ENCODE measurements at places on chromosomes 2 and 18.

GRCh38 chr2:117979911-117980701 is 33.8 kb downstream of the CCDC93 start:
- DNase-seq, result no peak

- DNase-seq, result no peak
Observed at GRCh38 chr2:107407974-107408373, 418.7 kb upstream of the RGPD4 start.

DNA sequence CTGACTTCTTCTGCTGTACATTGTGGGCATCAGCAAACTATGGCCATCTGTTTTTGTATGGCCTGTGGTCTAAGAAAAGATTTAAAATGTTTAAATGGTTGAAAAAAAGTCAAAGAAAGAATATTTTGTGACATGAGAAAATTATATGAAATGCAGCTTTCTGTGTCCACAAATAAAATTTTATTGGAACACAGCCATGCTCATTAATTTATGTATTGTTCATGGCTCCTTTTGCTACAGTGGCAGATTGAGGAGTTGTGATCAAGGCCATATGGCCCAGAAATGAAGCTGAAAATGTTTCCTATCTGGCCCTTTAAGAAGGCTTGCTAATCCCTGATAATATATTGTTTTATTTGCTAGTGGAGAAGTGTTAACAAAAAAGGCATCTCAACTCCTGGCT is 162.0 kb downstream of the SLC4A3 start:
- no peak for DNase-seq

DNA sequence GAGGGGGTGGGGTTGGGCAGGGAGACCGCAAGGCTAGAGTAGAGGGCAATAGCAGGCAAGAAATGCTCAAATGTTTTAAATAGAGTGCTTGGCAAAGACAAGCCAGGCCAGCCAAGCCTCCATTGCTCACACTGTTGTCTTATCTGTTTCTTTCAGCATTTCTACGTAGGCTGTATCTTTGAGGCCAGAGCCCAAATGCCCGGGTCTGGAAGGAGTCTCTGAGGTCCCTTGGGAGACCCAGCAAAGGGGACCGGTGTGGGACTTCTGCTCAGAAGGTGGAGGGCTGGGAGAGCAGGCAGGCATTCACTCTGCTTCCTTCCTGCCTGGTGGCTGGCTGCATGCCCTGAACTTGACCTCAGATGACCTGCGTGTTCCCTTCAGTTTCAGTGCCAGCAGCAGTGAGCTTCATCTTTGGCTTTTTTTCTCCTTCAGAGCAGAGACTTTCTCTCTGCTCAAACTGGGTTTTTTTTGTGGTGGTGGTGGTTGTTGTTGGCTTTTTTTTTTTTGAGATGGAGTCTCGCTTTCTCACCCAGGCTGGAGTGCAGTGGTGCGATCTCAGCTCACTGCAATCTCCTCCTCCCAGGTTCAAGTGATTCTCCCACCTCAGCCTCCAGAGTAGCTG is 13.7 kb upstream of the TET3 start:
- DNase-seq, result no peak

- peak; percentile 76 for DNase-seq
Observed at GRCh38 chr18:46333431-46334135, 229.4 kb downstream of the HAUS1 start.

GRCh38 chr2:9228088-9228751 is 21.6 kb downstream of the ASAP2 start:
- no peak for DNase-seq

GRCh38 chr2:79622508-79622907 is 109.7 kb downstream of the CTNNA2 start:
- no peak for DNase-seq

DNA sequence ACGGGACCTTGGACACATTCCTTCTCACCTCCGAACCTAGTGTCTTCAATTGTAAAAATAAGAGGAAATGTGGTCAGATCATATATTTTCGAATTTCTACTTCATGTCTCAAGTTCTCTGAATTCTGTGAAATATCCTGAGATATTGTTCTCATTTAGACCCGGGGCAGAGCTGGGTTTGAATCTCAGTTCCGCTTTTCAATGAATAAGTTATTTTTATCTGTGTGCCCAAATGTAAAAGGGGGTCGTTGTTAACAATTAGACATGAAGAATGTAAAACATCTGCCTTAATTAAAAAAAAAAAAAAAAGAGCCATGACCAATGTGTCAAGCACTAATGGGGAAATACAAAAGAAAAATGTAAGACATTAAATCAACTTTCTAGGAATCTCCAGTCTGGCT is 48.9 kb upstream of the BCL11A start:
- no peak for DNase-seq

DNA sequence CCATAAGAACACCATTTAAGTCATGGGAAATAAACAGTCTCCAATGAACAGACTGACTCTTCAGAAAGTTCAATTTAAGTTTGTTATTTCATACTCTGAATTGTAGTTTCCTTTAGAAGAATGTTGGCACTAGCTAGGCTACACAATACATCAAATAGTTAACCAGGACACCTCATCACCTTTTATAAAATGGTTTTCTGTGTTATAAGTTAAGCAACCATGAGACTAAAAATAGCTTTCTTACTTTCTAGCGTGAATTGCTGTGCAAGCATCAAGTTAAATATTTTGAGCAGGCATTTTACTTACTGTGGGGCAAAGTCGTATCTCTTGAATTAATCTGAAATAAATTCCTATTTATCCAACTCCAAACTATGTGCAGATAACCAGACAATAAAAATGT is 1092.6 kb upstream of the SLC39A10 start:
- DNase-seq, result no peak

DNA sequence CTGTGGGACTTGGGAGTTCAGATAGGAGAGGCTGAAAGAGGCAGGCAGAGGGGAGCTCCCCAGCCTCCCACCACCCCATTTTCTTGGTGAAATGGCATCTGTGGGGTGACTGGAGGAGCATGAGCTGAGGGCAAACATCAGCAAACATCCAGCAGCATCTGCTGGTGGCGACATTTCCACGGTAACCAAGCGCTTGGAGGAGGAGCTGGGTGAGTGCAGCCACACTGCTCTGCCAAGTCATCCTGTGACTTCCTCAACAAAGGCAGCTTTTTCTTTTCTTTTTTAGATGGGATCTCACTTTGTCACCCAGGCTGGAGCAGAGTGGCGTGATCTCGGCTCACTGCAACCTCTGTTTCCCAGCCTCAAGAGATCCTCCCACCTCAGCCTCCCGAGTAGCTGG is 5.6 kb downstream of the TXNL4A start:
- no peak for DNase-seq

- DNase-seq, result no peak
Observed at GRCh38 chr18:32337821-32338220, 132.9 kb downstream of the GAREM1 start.

DNA sequence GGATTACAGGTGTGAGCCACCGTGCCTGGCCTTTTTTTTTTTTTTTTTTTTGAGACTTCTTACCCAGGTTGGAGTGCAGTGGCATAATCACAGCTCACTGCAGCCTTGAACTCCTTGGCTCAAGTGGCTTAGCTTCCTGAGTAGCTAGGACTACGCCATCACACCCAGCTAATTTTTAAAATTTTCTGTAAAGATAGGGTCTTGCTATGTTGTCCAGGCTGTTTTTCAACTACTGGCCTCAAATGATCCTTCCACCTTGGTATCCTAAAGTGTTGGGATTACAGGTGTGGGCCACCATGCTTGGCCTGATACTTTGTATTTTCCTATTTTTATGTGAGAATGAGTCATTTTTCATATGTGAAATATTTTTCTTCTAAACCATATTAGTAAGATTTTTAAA is 13.7 kb downstream of the ELP2 start:
- DNase-seq, result no peak

- no peak for DNase-seq
Observed at GRCh38 chr18:67951137-67951536, 434.6 kb upstream of the DSEL start.

GRCh38 chr2:98604547-98604946 is 3.8 kb downstream of the COA5 start:
- no peak for DNase-seq

GRCh38 chr2:200466425-200467418 is 43.1 kb downstream of the KCTD18 start:
- peak; percentile 64 for DNase-seq

GRCh38 chr2:21372654-21373053 is 248.9 kb downstream of the TDRD15 start:
- no peak for DNase-seq

DNA sequence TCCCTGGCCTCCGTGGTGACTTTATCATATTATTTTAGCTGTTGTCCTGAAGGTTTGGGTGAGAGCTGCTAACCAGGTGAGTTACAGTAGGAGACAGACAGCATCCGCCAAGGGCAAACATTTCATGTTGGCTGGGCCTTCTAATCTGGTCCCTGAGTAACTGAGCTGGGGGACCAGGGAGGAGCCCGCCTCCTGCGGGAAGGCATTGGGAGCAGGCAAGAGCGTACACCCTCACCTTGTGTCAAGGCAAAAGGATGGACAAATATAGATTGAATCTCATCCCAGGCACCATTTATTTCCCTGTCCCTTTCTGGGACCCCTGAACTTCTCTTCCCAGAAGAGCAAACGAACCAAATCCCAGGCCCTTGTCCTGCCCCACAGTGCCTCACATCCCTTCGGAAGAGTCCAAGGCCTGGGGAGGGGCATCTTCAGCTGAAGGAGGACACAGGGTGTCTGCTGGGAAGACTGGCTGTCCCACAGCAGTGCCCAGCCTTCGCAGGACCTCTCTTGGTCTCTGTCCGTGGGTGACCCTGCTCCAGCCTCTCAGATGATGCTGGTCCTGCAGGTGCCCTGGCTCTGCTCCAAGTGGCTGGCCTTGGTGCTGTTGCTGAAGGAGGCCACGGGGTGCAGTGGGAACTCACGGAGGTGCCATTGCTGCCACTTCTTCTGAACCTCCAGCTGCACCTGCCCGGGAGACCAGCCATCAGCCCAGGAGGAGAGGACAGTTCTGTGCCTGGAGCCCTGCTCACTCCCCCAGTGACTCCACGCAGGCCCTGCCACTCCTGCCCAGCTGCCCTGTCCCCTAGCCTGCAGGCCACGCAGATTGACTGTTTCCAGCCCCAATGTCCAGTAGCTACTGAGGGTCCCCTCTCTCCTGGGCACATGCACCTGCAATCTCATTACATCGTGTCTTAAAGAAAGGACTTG is 8.2 kb downstream of the TMEM37 start:
- DNase-seq, result no peak

- peak; percentile 95 for DNase-seq
Observed at GRCh38 chr2:157839162-157839801, 36.8 kb downstream of the ACVR1 start.

Data from kidney (tissue), 22 donors.